ENCODE measurements at places on chromosomes 13 and 19. TPM values are rescaled to one million over a fixed set of nuclear protein-coding genes. Genes with fewer than 3 reads are reported as not detected.
A peak's percentile ranks its signal among the peaks of the same experiment; 100 is the strongest.

- no peaks in the 10 kb centered on the region for H3K36me3 ChIP-seq
- no peaks in the 10 kb centered on the region for H3K27me3 ChIP-seq
- H3K4me1 ChIP-seq = peaks cover 9% of the 10 kb centered on the region
- H3K4me3 ChIP-seq = no peak overlapping the region
- H3K27ac ChIP-seq = no peak overlapping the region
- no peak for DNase-seq
Observed at GRCh38 chr13:44359983-44360375, 13.6 kb upstream of the SERP2 start.

- no peaks in the 10 kb centered on the region for H3K4me1 ChIP-seq
- no peak overlapping the region for H3K27ac ChIP-seq
- peaks cover 4% of the 10 kb centered on the region for H3K36me3 ChIP-seq
- no peak for DNase-seq
- no peak overlapping the region for H3K4me3 ChIP-seq
Observed at GRCh38 chr19:41299755-41300089, 10.2 kb upstream of the CCDC97 start.

GRCh38 chr13:26679411-26680122 is 81.0 kb downstream of the GPR12 start:
- peaks cover 23% of the 10 kb centered on the region for H3K4me1 ChIP-seq
- no peaks in the 10 kb centered on the region for H3K27me3 ChIP-seq
- peaks cover 7% of the 10 kb centered on the region for H3K36me3 ChIP-seq
- H3K27ac ChIP-seq = peak overlapping the region; percentile 70
- H3K4me3 ChIP-seq = no peak overlapping the region
- no peak for DNase-seq

DNA sequence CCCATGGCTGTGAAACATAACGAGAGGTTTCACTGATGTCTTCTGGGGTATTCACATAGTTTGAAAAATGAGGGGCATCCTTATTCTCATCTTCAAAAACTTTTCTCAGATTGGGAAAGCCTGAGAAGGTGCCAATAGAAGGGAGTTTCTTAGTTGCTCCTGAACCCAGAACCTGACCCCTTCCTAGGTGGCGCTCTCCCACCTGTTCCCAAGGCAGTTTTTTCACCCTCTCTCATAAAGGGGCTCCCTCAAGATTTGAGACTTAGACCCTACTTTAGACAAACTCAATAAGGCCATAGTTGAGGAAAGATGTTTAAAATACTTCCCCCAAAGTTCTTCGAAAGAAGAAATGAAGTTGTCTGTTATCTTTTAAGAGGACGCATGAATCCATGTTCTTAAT is 142.2 kb downstream of the FGF9 start:
- H3K4me3 ChIP-seq = no peak overlapping the region
- no peaks in the 10 kb centered on the region for H3K36me3 ChIP-seq
- no peaks in the 10 kb centered on the region for H3K4me1 ChIP-seq

- no peaks in the 10 kb centered on the region for H3K27me3 ChIP-seq
- DNase-seq = no peak
- H3K27ac ChIP-seq = no peak overlapping the region
- no peak overlapping the region for H3K4me3 ChIP-seq
- H3K4me1 ChIP-seq = peaks cover 31% of the 10 kb centered on the region
- H3K36me3 ChIP-seq = no peaks in the 10 kb centered on the region
Observed at GRCh38 chr13:34867590-34867989, 74.5 kb upstream of the NBEA start.

- peak overlapping the region; percentile 74 for H3K4me3 ChIP-seq
- no peaks in the 10 kb centered on the region for H3K4me1 ChIP-seq
- no peaks in the 10 kb centered on the region for H3K27me3 ChIP-seq
- peak overlapping the region; percentile 54 for H3K27ac ChIP-seq
- peak; percentile 62 for DNase-seq
- peaks cover 4% of the 10 kb centered on the region for H3K36me3 ChIP-seq
Observed at GRCh38 chr19:58154287-58154678, 3.7 kb upstream of the ZNF329 start.

GRCh38 chr13:77994166-77994565 is 75.5 kb upstream of the EDNRB start:
- H3K4me3 ChIP-seq = no peak overlapping the region
- no peaks in the 10 kb centered on the region for H3K27me3 ChIP-seq
- H3K4me1 ChIP-seq = no peaks in the 10 kb centered on the region
- no peak for DNase-seq

Gene KLC3
- not detected for total RNA-seq

Gene ZNF440
- total RNA-seq = 25.8 TPM

Gene B3GNT3
- not detected for total RNA-seq

Measured in neural progenitor cell (in vitro differentiated cells).